ENCODE measurements at places on chromosomes 16 and 17. TPM values are rescaled to one million over a fixed set of nuclear protein-coding genes. Genes with fewer than 3 reads are reported as not detected.

The PRR15L gene
- not detected for total RNA-seq

The CNTNAP4 gene
- not detected for total RNA-seq

The TBX4 gene
- total RNA-seq: not detected

The FNDC8 gene
- total RNA-seq: not detected

The PIMREG gene
- total RNA-seq: not detected

The CMTM4 gene
- 2.2 TPM for total RNA-seq

DNA sequence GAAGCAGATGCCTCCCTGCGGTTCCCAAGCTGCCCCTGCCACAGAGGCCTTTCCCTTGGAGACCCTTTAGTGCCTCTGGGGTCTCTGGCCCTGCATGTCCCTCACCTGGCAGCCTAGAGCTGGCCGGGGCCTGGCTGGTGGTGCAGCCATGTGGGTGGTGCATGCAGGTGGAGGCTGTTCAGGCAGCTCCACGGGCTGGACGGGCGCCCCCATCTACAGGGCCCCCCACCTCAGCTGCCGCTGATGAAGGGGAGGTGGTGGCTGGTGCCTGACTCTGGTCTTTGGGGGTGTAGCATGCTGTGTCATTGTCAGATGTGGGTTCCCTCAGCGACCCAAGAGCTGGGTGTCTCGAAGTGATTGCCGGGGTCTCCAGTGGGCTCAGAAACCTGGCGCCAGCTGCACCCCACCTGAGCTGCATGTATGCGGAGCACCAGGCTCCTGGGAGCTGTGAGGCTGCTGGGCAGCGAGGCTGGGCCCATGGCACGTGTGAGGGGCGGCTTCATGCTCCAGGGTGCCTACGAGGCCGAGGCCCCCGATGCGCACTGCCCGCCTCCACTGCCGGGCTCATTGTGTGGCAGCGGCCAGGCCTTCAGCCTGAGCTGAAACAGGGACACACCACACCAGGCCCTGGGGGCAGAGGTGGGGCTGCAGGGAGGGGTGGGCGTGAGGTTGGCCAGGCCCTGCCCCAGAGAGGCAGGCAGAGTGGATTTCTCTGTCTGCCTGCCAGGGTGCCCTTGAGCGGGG, 57.0 kb downstream of the BAIAP2 start:
- DNase-seq: no peak

DNA sequence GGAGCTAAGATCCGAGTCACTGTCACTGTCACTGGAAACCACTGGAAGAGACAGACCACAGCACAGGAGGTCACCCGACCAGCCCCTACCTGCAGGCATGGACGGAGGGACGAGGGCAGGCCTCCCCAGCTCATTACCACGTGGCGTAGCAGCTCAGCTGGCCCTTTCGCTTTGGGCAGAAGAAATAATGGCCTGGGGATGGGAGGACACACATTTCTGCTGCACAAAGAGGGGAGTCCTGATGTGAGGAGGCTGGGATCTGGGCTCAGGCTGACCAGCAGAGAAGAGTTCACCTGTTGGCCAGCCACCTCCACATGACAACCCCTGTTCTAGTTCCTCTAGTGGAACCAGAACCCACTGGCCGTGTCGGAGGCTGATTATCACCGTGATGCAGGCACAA, 38.2 kb upstream of the DOC2B start:
- DNase-seq: no peak

GRCh38 chr17:3994221-3994576, 30.0 kb upstream of the ATP2A3 start:
- no peak for DNase-seq

- DNase-seq: no peak
Measured at GRCh38 chr16:48535831-48536613, 74.0 kb downstream of the N4BP1 start.

- DNase-seq: no peak
Measured at GRCh38 chr17:59372138-59372751, 40.8 kb downstream of the YPEL2 start.

- DNase-seq: no peak
Measured at GRCh38 chr16:66399930-66400329, 27.2 kb upstream of the BEAN1 start.

GRCh38 chr17:65609749-65610148, 48.3 kb upstream of the AXIN2 start:
- no peak for DNase-seq

GRCh38 chr16:28823291-28823872, 583 bp downstream of the ATXN2L start:
- DNase-seq: no peak
